ENCODE measurements at places on chromosomes 7 and 10. TPM values are rescaled to one million over a fixed set of nuclear protein-coding genes. Genes with fewer than 3 reads are reported as not detected.

DNA sequence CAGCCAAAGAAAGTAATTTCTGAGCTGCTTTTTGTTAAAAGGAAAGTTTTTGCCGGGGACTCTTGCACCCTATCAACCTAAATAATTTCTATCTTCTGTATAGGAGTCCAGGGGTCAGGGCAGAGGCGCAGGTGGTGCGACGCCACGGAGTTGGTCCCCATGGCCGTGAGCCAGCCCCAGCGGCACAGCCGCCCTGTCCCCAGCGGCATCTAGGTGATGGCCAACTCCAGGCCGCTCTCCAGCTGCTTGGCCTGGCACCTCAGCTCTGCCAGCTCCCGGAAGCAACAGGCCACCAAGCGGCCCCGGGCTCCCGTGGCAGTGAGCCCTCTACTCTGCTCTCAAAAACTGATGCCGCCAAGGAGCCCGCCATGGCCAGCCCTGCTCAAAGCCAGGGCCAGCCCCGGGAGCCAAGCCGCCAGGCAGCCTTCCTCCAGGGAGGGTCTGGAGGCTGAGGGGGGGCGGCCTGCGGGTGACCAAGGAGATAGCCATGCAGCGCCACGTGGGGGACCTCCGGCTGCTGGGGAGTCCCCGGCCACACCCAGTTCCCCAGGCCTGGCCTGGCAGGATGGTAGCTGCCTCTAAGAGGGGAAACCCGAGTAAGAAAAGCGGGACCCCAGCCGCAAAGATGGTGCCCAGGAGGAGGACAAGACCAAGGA, 22.8 kb upstream of the LANCL2 start:
- no peaks in the 10 kb centered on the region for H3K27me3 ChIP-seq
- no peaks in the 10 kb centered on the region for H3K4me1 ChIP-seq
- H3K36me3 ChIP-seq = no peaks in the 10 kb centered on the region
- no peak overlapping the region for H3K27ac ChIP-seq
- DNase-seq = no peak

MRLN gene
- 0.65 TPM for total RNA-seq

DNA sequence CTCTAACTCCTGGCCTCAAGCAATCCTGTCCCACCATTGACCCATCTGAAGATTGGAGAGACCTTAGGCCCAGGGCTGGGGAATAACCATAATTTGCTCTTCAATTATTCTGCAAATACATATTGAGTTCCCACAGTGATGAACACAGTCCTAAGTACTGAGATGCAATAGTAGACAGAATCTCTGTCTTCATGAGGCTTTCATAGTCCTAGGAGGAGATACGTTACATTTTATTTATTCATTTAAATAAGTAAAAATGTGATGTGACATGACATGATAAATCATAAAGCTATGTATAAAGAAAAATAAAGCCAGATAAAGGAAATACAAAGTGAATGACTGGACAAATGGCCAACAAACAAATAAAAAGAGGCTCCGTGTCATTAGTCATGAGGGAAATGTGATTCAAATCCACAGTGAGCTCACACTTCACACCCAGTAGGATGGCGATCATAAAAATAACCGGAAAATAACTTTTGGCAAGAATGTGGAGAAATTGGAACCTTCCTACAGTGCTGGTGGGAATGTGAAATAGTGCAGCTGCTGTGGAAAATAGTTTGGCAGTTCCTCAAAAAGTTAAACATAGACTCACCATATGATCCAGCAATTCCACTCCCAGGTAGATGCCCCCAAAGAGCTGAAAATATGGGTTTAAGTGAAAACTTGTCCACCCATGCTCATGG, 52.1 kb upstream of the JCAD start:
- no peaks in the 10 kb centered on the region for H3K27me3 ChIP-seq
- no peak overlapping the region for H3K4me3 ChIP-seq
- no peaks in the 10 kb centered on the region for H3K36me3 ChIP-seq
- DNase-seq = no peak
- no peaks in the 10 kb centered on the region for H3K4me1 ChIP-seq

DNA sequence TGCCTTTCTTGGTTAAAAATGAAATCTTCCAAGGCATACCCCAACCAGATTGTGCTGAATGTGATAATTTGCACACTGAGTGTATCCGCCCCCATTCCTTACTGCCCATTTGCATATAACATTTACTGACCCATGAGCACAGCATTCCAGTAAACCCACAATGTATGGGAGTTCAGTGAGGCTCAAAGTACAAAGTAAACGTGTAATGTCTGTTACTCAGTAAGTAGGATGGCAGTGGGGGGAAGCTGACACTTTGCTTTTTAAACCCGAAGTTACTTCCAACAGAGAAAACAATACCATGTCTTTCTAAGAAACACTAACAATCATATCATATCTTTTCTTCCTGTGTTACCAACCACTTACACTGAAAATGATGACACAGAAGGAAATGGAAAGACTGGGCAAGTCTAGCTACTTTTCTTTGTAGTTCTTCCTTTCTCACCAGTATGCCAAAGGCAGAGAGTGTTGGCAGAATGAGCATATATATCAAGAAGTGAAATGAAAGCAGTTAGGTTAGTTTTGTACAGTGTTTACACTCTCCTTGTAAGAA, 27.1 kb upstream of the SOSTDC1 start:
- no peak overlapping the region for H3K27ac ChIP-seq
- no peaks in the 10 kb centered on the region for H3K36me3 ChIP-seq
- H3K4me1 ChIP-seq = no peaks in the 10 kb centered on the region
- H3K27me3 ChIP-seq = no peaks in the 10 kb centered on the region

CCDC7 gene
- total RNA-seq = 46.7 TPM

CCSER2 gene
- total RNA-seq = 95.0 TPM

CCL24 gene
- 2.4 TPM for total RNA-seq

WNT16 gene
- total RNA-seq = not detected

DNA sequence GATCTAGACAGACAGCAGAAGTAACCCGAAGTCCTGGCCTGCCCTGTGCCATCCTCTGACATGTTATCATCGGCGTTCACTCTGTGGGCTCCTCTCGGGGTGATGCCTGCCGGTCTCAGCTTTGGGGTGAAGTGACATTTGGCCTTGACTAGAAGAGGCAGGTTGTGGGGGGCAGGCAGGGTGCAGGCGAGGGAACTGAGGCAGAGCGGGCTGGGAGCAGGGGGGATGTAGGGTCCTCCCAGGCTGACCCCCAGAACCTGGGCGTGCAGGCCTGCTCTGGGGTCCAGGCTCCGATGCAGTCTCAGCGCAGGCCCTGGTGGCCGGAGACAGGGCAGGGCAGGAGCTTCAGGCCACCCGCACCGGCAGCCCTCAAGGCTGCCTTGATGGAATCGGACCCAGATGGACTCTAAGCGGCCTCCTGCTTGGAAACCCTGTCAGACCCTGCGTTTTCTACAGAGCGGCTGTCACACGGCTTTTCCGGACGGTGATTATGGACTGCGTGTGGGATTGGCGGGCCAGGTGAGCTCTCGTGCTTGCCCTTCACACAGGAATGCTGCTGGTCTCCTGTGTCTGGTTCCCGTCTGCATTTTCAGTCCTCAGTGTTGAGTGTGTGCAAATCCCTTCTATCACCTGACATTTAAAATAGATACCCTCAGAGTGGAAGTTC, 842 bp upstream of the JAKMIP3 start:
- H3K36me3 ChIP-seq = no peaks in the 10 kb centered on the region
- peak; percentile 44 for DNase-seq
- no peak overlapping the region for H3K4me3 ChIP-seq
- H3K4me1 ChIP-seq = no peaks in the 10 kb centered on the region

GRCh38 chr7:156614434-156615264, 25.9 kb upstream of the RNF32 start:
- H3K4me1 ChIP-seq = no peaks in the 10 kb centered on the region
- no peak overlapping the region for H3K4me3 ChIP-seq
- no peaks in the 10 kb centered on the region for H3K36me3 ChIP-seq
- no peak for DNase-seq

ADARB2 gene
- not detected for total RNA-seq

DNA sequence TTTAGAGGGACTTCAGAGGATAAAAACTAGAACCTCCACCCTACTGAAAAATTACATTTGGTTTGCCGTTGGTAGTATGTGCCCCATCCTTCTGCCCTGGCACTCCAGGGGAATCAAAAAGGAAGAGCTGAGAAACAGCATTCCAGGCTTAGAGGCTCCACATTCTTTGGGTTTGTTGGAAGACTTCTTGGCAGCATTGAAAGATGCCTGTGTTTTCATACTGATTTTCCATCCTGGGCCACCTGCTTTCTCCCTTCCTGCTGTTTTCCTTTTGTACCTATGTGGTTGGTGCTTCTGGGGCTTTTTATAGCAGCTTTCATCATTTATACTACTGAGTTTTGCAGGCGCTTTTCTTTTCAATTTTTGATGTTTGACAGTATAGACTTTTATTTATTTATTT, 61.7 kb downstream of the AUTS2 start:
- H3K27me3 ChIP-seq = peaks cover 1% of the 10 kb centered on the region
- peaks cover 1% of the 10 kb centered on the region for H3K4me1 ChIP-seq
- no peak overlapping the region for H3K27ac ChIP-seq
- H3K4me3 ChIP-seq = no peak overlapping the region
- no peaks in the 10 kb centered on the region for H3K36me3 ChIP-seq

GRCh38 chr7:73701357-73701995, 18.0 kb downstream of the STX1A start:
- H3K27me3 ChIP-seq = no peaks in the 10 kb centered on the region
- DNase-seq = no peak
- no peaks in the 10 kb centered on the region for H3K36me3 ChIP-seq
- no peaks in the 10 kb centered on the region for H3K4me1 ChIP-seq

DNA sequence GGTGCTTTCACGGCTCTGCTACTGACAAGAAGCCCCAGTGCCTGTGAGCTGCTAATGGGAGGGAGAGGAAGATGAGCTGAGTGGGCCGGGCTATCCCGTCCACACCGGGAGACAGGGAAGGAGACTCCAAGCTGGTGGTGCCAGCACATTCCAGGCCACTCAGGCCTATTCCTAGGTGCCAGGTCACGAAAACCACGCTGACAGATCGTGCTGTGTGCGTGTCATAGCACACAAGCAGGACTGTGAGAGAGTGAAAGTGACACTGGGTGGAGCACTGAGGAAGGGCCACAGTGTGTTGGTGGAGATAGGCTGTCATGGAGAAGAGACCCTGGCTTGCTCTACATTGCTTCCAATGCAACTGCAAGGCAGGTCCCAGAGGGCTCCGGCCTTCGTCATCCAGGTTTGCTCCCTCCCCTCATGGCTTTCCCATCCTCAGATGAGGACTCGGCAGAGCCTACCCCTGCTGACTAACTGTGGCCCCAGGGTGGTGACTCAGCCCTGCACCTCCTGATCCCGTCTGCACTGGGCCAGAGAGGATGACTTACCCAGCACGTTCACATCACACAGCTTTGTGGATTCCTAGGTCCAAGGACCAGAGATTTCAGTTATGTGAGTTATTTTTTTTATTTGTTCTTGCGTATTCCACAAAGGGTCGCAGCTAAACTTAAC, 167.3 kb downstream of the EGFR start:
- no peaks in the 10 kb centered on the region for H3K27me3 ChIP-seq
- peaks cover 2% of the 10 kb centered on the region for H3K36me3 ChIP-seq
- no peaks in the 10 kb centered on the region for H3K4me1 ChIP-seq

DNA sequence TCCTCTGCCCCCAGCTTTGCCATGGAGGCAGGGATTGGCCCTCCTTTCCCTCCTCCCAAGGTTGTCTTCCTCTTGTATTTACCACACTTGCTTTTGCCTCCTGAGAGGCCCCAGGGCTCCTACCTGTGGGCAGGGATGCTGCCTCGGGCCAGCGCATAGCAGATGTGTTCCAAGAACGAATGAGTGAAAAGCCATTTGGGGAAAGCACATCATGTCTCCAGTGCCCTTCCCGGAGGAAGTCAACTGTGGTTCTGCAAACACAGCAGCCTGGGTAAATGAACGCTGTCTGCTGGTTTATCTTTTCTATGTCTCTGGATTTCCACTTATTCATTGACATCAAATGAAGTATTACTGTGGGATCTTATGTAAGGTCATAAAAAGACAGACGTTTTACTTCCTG, 161.7 kb downstream of the FANK1 start:
- no peaks in the 10 kb centered on the region for H3K27me3 ChIP-seq
- H3K27ac ChIP-seq = no peak overlapping the region
- no peak for DNase-seq
- H3K4me1 ChIP-seq = no peaks in the 10 kb centered on the region

- no peaks in the 10 kb centered on the region for H3K27me3 ChIP-seq
- H3K36me3 ChIP-seq = no peaks in the 10 kb centered on the region
- H3K27ac ChIP-seq = no peak overlapping the region
- no peaks in the 10 kb centered on the region for H3K4me1 ChIP-seq
- no peak overlapping the region for H3K4me3 ChIP-seq
Observed at GRCh38 chr7:7953806-7954205, 14.8 kb upstream of the GLCCI1 start.

GRCh38 chr10:133072720-133073390, 14.9 kb upstream of the ADGRA1 start:
- DNase-seq = no peak
- no peaks in the 10 kb centered on the region for H3K36me3 ChIP-seq
- no peak overlapping the region for H3K4me3 ChIP-seq
- H3K27ac ChIP-seq = no peak overlapping the region
- no peaks in the 10 kb centered on the region for H3K4me1 ChIP-seq

- H3K4me1 ChIP-seq = no peaks in the 10 kb centered on the region
- no peak for DNase-seq
- H3K27ac ChIP-seq = no peak overlapping the region
- no peaks in the 10 kb centered on the region for H3K36me3 ChIP-seq
- H3K4me3 ChIP-seq = no peak overlapping the region
- no peaks in the 10 kb centered on the region for H3K27me3 ChIP-seq
Observed at GRCh38 chr10:71250405-71250804, 38.0 kb downstream of the UNC5B start.

GRCh38 chr10:112950714-112951358, 789 bp downstream of the TCF7L2 start:
- no peaks in the 10 kb centered on the region for H3K27me3 ChIP-seq
- H3K27ac ChIP-seq = peak overlapping the region; percentile 97
- H3K36me3 ChIP-seq = no peaks in the 10 kb centered on the region
- peak; percentile 57 for DNase-seq

SYT15B gene
- 2.7 TPM for total RNA-seq

- DNase-seq = no peak
- no peaks in the 10 kb centered on the region for H3K36me3 ChIP-seq
- H3K4me1 ChIP-seq = no peaks in the 10 kb centered on the region
- no peaks in the 10 kb centered on the region for H3K27me3 ChIP-seq
- H3K27ac ChIP-seq = no peak overlapping the region
Observed at GRCh38 chr7:69599286-69599954, 1.1 kb downstream of the AUTS2 start.

DNA sequence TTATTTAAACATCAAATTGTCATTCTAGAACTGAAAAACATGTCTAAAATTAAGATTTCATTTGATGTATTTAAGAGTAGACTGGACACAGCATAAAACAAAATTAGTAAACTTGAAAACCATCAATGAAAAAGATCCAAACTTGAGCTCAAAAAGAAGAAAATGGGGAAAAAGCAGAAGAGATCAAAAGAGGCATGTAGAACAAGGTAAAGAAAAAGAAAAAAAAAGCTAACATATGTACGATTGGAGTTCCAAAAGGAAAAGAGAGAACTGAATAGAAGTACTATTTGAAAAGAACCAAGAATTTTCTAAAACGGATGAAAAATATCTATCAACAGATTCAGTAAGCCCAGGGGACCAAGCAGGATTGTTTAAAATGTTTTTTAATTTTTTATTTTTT, 3.6 kb downstream of the FBXL13 start:
- no peaks in the 10 kb centered on the region for H3K4me1 ChIP-seq
- H3K4me3 ChIP-seq = no peak overlapping the region
- H3K27me3 ChIP-seq = no peaks in the 10 kb centered on the region

GRCh38 chr7:102317231-102318059, 30.8 kb downstream of the SH2B2 start:
- H3K27ac ChIP-seq = no peak overlapping the region
- H3K4me3 ChIP-seq = no peak overlapping the region
- no peaks in the 10 kb centered on the region for H3K27me3 ChIP-seq
